ENCODE measurements at places on chromosomes 11 and 22.
A peak's percentile ranks its signal among the peaks of the same experiment; 100 is the strongest.

- DNase-seq = no peak
- no peaks in the 10 kb centered on the region for H3K36me3 ChIP-seq
- no peak overlapping the region for H3K27ac ChIP-seq
- H3K4me1 ChIP-seq = peaks cover 29% of the 10 kb centered on the region
- H3K27me3 ChIP-seq = no peaks in the 10 kb centered on the region
Measured at GRCh38 chr11:116913000-116913399, 75.6 kb upstream of the APOA1 start.

DNA sequence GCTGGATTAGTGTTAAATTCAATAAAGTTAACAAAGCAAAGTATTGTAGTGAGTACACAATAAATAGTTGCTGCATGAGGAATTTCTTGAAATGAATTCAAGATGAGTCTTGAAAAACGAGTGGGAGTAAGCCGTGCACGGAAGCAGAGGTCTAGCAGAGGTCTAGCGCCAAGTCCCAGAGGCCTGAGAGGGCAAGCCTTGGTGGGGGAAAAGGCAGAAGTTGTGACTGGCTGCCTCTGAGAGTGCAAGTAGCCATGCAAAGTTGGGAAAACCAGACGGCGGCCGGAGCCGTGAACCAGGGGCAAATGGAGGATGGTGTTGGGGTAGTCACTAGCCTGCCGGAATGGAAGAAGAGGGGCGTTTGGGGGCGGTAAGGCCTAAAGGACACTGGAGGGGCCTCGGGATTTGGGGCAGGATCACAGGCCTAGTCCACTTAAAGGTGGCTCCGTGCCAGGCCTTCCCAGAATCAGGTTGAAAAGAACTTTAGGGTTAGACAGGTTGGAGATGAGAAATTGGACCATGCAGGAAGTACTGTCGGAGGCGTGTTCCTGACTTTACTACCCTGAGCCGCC lies 379 bp upstream of the SLC3A2 start:
- DNase-seq = no peak
- H3K4me3 ChIP-seq = peak overlapping the region; percentile 100
- H3K36me3 ChIP-seq = peaks cover 35% of the 10 kb centered on the region
- H3K27ac ChIP-seq = peak overlapping the region; percentile 100

- H3K27me3 ChIP-seq = no peaks in the 10 kb centered on the region
- peaks cover 18% of the 10 kb centered on the region for H3K36me3 ChIP-seq
- peak overlapping the region; percentile 51 for H3K27ac ChIP-seq
- no peak overlapping the region for H3K4me3 ChIP-seq
- no peak for DNase-seq
- peaks cover 17% of the 10 kb centered on the region for H3K4me1 ChIP-seq
Measured at GRCh38 chr22:50399751-50400331, 56.7 kb downstream of the PPP6R2 start.

DNA sequence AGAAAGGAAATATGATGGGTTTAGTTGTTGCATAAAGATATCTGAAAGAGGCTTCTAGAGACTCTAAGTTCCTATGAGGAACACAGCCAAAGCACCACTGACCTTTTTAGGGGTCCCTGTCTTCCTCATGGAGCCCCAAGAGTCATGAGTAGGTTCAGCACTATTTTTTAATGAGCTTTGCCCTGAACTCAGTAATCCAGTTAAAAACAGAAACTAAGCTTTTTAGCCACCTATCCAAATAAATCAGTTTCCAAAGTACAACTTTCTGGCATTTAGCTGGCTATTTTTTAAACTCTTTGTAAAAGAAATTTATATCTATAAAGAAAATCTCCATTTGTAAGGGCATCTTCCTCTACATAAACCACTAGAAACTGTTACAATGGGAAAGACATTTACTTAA lies 241.8 kb upstream of the UBASH3B start:
- H3K27me3 ChIP-seq = no peaks in the 10 kb centered on the region
- H3K4me1 ChIP-seq = no peaks in the 10 kb centered on the region
- peaks cover 5% of the 10 kb centered on the region for H3K36me3 ChIP-seq
- no peak overlapping the region for H3K27ac ChIP-seq
- DNase-seq = no peak

GRCh38 chr11:1825039-1825740 lies 9.6 kb upstream of the SYT8 start:
- no peaks in the 10 kb centered on the region for H3K27me3 ChIP-seq
- no peak overlapping the region for H3K27ac ChIP-seq
- H3K4me1 ChIP-seq = peaks cover 3% of the 10 kb centered on the region
- H3K4me3 ChIP-seq = no peak overlapping the region
- DNase-seq = peak; percentile 77
- no peaks in the 10 kb centered on the region for H3K36me3 ChIP-seq

DNA sequence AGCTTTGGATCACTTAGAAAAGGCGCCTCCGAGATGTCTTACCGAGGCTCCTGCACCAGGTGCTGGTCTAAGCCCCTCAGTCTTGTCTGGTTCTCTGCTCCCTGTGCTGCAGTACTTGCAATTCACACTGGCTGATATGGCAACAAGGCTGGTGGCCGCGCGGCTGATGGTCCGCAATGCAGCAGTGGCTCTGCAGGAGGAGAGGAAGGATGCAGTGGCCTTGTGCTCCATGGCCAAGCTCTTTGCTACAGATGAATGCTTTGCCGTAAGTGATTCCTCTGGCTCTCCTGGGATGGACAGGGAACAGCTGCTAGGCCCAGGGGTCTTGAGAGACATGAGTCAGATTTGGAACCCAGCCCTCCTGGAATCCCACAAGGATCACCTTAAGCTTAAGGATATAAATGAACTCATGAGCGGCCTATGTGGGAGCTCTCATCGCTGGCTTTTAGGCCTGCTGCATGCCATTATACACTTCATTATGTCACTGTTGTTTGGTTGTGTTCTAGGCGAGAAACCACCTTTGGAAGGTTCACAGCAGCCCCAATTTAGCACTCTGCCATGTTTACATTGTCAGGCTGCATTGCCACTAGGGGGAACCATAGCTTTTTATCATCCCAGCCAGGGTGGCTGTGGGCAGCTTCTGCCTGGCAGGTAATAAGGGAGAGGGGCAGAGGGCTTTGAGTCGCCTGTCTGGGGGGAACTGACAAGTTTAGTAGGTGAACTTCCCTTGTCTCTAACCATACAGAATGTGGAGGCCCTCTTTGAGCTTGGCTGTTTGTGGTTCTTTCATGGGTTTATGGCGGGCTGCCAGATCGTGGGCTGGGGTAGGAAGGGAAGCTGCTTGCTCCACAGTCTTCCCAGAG lies 8.5 kb downstream of the ACAD8 start:
- H3K4me3 ChIP-seq = no peak overlapping the region
- H3K36me3 ChIP-seq = peaks cover 8% of the 10 kb centered on the region
- H3K27me3 ChIP-seq = peaks cover 2% of the 10 kb centered on the region
- no peaks in the 10 kb centered on the region for H3K4me1 ChIP-seq

DNA sequence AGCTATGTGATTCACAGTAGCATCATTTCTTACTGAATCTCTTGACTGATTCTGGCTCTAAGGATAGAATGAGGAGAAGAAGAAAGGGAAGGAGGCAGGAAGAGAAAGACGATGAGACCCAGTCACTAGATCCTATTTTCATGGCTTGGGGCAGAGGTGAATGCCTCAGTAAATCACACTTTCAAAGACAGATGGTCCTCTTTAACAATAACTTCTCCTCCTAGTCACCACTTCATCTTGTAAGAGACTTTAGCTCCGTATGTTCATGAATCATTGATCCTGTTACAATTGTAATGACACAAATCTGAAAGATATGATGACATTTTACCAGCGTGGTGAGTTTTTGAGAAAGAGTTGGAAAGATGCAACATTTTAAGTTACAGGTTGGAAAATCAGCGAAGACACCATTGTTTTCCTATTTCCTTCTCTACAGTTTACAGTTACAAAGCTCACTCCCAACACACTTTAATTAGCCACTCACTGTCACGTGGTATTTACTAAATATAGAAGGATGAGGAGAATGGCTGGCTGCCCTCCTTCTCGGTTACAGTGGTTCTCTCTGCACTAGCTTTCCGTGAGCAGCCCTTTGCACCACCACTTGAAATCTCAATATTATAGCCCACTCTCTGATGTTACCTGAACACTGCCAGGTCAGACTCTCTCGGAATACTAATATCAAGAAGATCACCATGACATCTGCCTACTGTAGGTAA lies 205.8 kb downstream of the CADM1 start:
- H3K4me3 ChIP-seq = no peak overlapping the region
- H3K4me1 ChIP-seq = peaks cover 37% of the 10 kb centered on the region
- no peak overlapping the region for H3K27ac ChIP-seq

DNA sequence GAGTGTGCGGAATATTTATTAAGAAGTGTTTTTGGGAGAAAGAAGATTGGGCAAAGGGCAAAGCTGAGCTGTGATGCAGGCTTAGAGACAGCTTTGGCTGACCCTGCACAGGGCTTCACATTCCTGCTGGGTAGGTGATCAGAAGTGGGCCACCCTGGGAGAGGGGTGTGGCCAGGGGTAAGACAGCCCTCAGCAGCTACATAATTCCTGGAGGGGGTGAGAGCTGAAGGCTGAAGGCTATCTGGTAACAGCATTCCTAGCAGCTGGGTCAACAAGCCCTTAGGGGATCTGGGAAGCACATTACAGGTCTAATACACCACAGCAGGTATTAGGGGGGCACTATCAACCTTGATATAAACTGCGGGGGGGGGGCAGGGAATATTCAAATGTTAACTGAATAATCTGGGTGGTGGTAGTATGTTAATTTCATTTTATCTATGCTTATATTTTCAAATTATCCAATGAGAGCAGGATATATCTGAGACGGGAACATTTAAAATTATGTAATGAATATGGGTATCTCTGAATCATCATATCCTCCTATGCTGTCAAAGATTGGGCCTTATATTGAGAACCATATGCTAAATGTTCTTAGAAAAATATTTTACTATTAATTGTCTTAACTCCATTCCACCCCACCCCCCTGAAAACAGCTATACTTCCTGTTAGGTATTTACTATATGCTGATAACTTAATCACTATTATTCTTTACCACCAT lies 5.9 kb downstream of the OOSP1 start:
- no peak overlapping the region for H3K4me3 ChIP-seq
- no peaks in the 10 kb centered on the region for H3K36me3 ChIP-seq
- H3K27ac ChIP-seq = no peak overlapping the region
- no peaks in the 10 kb centered on the region for H3K27me3 ChIP-seq
- H3K4me1 ChIP-seq = no peaks in the 10 kb centered on the region

DNA sequence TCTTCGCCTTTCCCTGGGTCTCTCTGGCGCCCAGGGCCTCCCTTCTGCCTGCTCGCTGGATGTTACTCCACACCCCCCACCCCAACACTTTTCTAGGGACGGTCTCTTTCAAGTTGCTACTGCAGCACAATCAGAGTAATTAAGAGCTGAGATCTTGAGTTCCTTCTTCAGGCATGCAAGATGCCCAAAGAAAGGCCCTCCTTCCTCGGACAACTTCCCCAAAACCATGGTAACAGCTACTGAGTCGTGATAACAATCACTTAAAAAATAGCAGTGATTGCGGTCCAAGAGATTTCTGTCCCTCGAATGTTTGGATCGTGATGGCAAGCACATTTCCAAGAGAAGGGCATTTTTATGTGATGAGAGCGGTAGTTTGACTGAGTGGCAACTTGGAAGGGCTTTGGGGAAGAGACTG lies 638 bp upstream of the TENM4 start:
- H3K4me3 ChIP-seq = peak overlapping the region; percentile 90
- no peak for DNase-seq
- H3K27ac ChIP-seq = peak overlapping the region; percentile 76
- H3K36me3 ChIP-seq = no peaks in the 10 kb centered on the region
- peaks cover 22% of the 10 kb centered on the region for H3K4me1 ChIP-seq

GRCh38 chr11:12727563-12728211 lies 53.5 kb downstream of the TEAD1 start:
- peak overlapping the region; percentile 56 for H3K4me3 ChIP-seq
- no peaks in the 10 kb centered on the region for H3K27me3 ChIP-seq
- peaks cover 75% of the 10 kb centered on the region for H3K4me1 ChIP-seq
- H3K36me3 ChIP-seq = peaks cover 9% of the 10 kb centered on the region
- no peak for DNase-seq

- peak overlapping the region; percentile 75 for H3K27ac ChIP-seq
- H3K4me1 ChIP-seq = peaks cover 9% of the 10 kb centered on the region
- peaks cover 12% of the 10 kb centered on the region for H3K27me3 ChIP-seq
- DNase-seq = no peak
- H3K4me3 ChIP-seq = peak overlapping the region; percentile 90
- no peaks in the 10 kb centered on the region for H3K36me3 ChIP-seq
Measured at GRCh38 chr11:107457205-107457557, 444 bp downstream of the CWF19L2 start.

GRCh38 chr11:118735203-118735602 lies 55.8 kb upstream of the TREH start:
- H3K36me3 ChIP-seq = peaks cover 4% of the 10 kb centered on the region
- no peak for DNase-seq
- H3K27ac ChIP-seq = no peak overlapping the region
- H3K4me1 ChIP-seq = peaks cover 6% of the 10 kb centered on the region
- peaks cover 7% of the 10 kb centered on the region for H3K27me3 ChIP-seq

GRCh38 chr11:69670158-69670845 lies 4.9 kb downstream of the LTO1 start:
- peak; percentile 87 for DNase-seq
- H3K27me3 ChIP-seq = no peaks in the 10 kb centered on the region
- peak overlapping the region; percentile 73 for H3K27ac ChIP-seq
- peaks cover 12% of the 10 kb centered on the region for H3K36me3 ChIP-seq
- H3K4me3 ChIP-seq = peak overlapping the region; percentile 73
- peaks cover 20% of the 10 kb centered on the region for H3K4me1 ChIP-seq

DNA sequence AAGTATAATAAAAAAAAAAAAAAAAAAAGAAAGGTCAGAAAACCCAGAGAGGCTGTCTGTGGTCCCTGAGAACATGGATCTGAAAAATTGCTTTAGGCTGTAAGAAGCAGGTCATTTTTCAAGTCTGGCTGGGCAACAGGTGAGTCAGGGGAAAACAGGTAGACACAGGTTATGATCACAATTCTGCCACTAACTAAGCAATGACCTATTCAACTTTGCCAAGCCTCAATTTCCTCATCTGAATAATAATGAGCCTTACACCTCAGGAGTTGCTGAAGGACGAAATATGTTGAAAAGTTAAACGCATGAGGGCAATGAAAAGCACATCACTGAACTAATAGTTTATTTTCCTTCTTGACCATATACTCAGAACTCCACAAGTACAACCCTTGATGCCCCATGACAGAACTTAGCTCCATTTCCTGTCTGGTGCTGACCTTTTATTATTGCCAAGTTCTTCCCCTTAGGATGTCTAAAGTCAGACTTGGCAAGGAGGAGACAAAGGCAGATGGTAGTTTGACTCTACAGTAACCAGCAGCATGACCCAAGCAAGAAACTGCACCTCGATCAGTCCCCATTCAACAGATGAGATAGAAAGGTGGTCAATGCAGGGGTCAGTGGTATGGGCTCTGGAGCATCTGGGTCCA lies 93.6 kb downstream of the SYN3 start:
- H3K4me3 ChIP-seq = no peak overlapping the region
- H3K36me3 ChIP-seq = no peaks in the 10 kb centered on the region
- peaks cover 3% of the 10 kb centered on the region for H3K27me3 ChIP-seq
- H3K27ac ChIP-seq = no peak overlapping the region
- H3K4me1 ChIP-seq = peaks cover 33% of the 10 kb centered on the region

DNA sequence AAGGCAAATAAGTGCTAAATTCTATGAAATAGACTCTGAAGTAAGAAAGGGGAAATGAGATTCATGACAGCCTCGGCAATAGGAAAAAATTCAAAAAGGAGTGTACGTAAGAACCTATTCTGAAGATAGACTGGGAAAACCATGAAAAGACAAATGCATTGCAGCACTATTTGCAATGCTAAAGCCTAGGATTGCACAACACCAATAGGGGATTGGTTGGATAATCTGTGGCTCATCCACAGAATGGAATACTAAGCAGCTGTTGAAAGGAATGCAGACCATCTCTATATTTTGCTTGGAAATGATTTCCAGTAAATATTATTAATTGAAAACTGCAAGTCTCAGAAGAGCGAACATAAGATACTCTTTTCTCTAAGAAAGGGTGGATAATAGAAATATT lies 91.7 kb upstream of the CLMP start:
- H3K27me3 ChIP-seq = peaks cover 34% of the 10 kb centered on the region
- no peak overlapping the region for H3K27ac ChIP-seq
- H3K4me3 ChIP-seq = no peak overlapping the region
- no peaks in the 10 kb centered on the region for H3K4me1 ChIP-seq
- no peaks in the 10 kb centered on the region for H3K36me3 ChIP-seq

All from type B pancreatic cell (in vitro differentiated cells).